Cardiac septum (tissue), 1 donor: ENCODE measurements at places on chromosomes 3 and 15. TPM values are rescaled to one million over a fixed set of nuclear protein-coding genes. Genes with fewer than 3 reads are reported as not detected.

DNA sequence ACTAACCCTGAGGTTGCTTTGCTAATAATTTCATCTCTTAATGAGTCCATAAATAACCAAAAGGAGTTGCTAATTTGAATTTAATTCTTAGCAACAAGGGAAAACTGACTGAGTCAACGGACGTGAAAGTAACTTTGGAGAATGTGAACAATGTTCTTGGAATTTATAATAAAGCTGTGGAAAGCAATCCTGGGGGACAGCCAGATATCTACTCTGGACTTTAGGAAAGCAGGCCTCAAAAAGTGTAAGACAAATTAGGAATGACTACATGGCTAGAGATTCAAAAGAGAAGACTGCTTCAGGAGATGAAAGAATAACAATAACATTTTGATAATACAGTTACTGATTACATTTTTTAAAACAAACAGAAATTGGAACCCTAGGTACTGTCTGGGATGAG is 318.4 kb upstream of the COL8A1 start:
- no peak for DNase-seq

DNA sequence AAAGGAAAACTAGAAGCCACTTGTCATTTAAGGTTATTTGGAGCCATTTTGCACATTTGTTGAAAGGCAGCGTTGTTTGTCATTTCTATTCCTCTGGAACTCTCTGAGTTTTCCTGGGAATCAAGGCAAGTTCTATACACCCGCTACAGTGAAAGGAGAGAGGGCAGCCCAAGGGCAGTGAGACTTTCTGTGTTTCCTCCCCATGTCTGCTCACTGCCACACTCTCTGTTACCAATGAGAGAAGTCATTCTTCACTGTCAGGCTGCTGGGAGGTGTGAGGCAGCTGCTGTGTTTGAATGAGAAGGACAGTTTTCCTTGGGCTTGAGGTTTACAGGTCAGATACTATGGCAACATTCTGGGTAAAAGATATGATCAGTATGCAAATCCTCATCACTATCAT is 36.0 kb downstream of the ATP13A5 start:
- no peak for DNase-seq

DNA sequence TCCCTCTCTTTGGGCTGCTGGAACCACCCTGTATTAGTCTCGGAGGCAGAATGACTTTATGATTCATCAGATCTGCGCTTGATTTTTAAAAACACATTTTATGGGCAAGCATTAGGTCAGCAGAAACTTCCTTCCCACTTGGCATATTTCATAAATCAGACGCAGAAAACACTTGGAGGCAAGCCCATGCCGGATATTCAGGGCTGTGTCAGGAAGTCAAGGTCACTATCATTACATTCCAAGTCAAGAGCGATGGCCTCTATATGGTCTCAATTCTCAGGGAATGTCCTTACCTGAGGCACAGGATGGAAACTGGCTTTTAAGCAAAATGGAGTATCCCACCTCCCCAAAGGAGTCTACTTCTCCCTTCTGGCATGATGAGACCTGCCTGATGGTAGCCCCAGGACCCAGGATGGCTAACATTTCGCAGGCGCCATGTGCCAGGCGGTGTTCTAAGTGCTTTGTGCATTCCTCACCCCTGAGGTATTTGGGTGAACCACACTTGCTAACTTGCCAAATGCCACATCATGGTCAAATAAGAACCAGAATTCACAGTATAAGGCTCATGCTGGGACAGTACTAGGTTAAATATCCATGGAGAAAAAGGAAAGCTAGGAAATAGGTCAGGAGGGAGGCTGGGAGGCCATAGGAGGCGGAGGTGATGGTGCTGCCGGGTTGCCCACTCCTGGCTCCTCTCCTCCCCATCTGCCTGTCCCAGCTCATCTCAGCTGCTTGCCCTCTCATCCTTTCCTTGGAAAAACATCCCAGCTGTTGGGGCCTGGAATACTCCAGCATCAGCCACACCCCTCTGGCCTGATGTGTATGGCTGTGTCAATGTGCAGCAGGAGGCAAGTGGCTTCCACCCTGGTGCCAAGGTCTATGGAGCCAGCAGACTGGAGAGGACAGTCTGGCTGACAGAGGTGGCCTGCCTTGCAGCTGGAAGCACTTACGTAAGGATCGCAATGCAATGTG is 18.8 kb downstream of the BCL2L10 start:
- DNase-seq, result no peak

Gene CGNL1
- 19.6 TPM for total RNA-seq

Gene MME
- total RNA-seq, result 3.6 TPM
